ENCODE measurements at places on chromosomes 2 and 18.

GRCh38 chr2:108219688-108220087 is 20.1 kb upstream of the SULT1C3 start:
- no peak for DNase-seq

DNA sequence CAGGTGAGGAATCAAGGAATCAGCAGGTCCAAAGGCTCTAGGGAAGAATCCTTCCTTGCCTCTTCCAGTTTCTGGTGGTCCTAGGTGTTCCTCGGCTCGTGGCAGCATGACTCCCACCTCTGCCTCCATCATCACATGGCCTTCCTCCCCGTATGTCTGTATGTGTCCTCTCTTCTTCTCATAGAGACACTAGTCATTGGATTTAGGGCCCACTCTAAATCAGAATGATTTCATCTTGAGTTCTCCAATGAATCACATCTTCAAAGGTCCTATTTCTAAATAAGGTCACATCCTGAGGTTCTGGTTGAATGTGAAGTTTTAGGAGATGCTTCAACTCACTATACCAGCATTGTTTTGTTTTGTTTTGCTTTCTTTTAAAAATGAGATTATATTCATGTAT is 11.1 kb upstream of the AGFG1 start:
- DNase-seq = no peak

DNA sequence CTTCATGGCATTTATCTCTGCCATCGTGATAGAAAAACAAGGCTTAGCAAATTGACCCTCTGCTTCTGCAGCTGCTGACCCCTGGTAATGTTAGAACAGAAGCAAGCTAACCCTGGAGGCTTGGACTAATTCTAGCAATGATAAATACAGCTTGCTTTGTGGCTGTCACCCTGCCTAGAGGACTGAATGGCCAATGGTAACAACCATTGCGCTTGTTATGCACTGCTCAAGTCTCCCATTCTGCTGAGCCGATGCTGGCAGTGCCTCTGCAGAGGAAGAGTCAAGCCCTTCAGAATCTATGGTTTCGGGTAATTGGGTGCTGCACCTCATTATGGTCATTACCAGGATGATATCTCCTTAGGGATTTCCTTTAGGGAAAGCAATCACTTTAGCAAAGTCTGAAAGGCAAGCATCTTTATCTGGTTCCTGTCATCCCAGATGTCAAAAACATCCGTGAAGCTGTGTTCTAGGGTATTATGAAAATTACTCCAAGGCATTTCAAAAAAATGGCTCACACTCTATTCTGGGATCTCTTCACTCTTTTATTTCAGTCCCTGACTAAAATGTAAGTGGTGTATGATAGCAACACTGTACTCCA is 186.8 kb upstream of the DLGAP1 start:
- no peak for DNase-seq

- no peak for DNase-seq
Observed at GRCh38 chr2:38704664-38705063, 38.8 kb downstream of the GALM start.

DNA sequence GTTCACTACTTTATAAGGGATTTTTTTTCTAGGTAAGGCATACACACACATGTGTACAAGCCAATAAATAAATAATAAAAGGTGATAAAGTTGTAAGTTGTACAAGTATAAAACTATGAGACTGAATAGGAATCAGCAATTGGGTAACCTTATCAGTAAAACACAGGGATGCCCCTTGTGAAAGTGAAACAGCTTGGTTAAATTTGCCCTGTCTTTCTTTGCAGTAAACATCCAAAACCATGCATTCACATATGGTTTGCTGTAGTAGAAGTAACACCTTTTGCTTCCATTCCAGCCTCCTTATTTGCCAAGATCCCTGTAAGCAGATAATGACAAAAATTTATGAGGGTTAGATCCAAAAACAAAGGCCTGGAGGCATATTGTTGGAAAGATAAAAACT is 44.3 kb upstream of the NEUROD1 start:
- no peak for DNase-seq

- no peak for DNase-seq
Observed at GRCh38 chr2:74530239-74531187, 780 bp downstream of the HTRA2 start.

- DNase-seq = no peak
Observed at GRCh38 chr2:44934038-44934982, 7.2 kb upstream of the SIX3 start.

DNA sequence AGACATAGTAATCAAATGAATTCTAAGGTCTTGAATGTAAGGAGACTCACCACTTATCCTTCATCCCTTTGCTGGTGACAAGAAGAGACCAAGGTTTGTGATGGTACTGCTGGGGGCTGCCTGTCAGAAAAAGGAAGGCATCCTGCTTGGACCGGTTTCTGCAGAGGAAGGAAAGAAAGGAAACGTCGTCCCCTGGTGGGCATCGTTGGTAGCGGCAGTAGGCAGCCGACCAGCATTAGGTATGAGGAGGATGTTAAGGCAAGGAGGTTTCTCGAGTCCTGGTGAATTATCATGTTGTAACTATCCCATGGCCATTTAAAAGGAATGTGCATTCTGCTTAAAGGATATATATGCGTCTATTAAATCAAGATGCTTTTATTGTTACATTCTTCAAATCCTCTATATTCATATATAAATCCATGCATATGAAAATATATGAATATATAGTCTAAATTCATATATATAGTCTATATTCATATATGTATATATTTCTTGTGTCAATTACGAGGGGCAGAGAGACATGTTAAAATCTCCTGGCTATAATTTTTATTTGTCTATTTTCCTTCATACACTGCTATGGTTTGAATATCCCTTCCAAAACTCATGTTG is 94.4 kb upstream of the TGFA start:
- DNase-seq = peak; percentile 55

DNA sequence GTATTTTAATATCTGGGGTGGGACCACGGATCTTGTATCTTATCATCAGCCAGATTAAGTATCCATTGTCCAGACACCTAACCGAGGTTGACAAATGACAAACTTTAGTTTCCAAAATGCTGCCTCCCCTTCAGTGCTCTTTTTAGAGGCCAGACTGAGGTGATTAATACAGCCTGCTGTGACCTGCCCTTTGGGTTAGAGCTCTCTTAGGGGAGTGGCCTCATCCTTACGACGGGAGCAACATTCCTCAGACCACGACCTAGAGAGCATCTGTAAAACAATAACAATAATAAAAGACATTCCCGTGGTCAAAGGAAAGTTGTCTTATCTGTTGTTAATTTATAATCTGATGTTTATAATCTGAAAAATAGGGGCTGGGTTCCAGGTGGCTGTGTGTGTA is 405.3 kb downstream of the LPIN1 start:
- no peak for DNase-seq

DNA sequence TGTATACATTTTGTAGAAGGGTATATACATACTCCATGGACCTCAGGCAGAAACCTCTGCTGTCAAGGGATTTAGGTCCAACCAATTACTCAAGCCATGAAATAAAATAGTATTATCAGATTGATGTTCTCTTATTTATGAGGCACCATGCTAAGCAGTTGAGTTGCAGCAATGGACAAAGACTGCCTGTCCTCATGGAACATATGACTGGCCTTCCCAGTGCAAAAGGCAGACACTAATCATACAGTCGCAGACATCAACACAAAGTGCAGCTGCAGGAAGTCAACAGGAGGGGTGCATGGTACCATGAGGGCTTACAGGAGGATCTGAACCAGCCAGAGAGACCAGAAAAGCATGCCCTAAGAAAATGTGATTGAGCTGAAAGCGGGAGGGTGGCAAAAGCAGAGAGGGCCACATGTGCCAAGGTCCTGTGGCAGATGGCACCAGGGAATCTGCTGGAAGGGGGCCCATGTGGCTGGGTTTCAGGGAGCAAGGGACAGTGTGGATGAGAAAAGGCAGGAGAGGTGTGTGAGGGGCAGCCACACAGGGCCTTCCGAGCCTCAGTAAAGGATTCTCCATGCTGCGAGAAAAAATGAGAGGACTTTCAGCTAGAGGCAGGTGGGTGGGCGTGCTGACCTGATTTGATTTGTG is 61.4 kb upstream of the RNF152 start:
- no peak for DNase-seq

DNA sequence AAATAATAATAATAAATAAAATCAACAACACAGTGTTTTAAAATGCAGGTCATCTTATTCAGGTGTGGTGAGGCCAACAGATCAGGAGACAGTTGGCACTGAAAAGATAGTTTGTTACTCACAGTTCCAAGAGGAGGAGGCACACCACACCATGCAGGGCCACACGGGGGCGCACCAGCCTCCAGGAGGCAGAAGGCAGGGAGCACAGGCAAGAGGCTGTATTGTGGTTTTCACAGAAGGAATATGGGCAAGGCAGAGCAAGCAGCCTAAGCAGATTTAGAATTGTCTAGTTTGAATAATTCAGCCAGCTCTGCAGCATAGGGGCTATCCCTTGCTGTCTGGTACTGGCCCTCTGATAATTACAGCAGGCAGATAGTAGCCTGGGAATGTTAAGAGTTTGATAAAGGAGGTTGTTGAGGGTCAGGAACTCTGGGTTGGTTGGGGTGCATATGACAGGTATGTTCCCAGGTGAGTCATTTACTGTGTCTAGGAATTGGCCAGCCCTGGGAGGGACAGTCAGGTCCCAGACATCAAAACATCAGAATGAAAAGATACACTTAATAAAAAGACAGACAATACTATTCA is 31.3 kb downstream of the KIAA2012 start:
- DNase-seq = peak; percentile 40

DNA sequence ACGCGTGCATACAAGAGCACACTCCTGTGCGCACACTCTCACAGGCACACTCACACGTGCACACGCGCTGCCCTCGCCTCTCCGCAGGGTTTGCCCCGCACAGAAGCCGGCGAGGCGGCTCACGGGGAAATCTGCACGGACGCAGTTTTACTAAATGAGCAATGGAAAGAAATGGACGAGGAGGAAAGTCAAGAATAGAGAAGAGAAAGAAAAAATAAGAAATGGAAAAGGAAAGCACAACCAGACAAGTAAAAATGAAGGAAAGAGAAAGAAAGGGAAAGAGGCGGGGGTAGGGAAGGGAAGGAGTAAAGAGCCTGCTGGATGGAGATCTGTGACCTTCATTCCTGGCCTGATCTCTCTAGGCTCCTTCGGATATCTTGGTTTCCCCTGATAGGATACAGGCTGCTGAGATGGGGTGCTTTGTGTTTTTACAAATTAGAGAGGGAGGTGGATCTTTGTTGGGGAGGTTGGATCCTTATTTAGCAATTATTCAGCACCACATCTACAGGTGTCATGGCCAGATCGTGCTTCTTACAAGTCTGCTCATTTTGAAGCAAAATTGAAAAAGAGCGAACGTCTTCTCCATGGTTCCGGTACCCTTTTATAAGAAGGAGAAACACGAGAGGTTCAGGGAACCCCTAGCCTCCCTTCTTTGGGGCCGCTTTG is 693 bp upstream of the LRP2 start:
- DNase-seq = no peak

DNA sequence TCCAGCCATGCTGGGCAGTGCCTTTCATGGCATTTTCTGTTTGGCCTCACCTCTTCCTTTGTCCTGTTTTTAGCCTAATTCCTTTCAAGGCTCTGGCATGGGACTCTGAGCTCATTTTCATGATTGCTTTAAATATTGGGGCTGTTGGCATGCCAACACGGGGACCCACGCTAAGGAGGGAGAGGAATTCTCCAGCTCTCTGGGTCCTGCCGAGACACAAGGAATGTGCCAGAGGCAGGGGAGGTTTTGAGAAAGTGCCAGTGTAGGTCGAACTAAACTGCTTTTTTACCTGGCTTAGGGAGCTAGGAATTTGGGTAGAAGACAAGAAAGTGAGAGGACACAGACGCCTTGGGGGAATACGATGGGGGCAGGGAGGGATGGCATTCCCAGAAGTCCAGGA is 42.3 kb downstream of the RPL37A start:
- DNase-seq = no peak

- DNase-seq = no peak
Observed at GRCh38 chr2:203673933-203674332, 32.5 kb upstream of the CD28 start.

GRCh38 chr2:127551221-127551930 is 15.9 kb downstream of the MYO7B start:
- DNase-seq = no peak

- DNase-seq = peak; percentile 75
Observed at GRCh38 chr18:77067291-77068061, 65.1 kb downstream of the MBP start.

DNA sequence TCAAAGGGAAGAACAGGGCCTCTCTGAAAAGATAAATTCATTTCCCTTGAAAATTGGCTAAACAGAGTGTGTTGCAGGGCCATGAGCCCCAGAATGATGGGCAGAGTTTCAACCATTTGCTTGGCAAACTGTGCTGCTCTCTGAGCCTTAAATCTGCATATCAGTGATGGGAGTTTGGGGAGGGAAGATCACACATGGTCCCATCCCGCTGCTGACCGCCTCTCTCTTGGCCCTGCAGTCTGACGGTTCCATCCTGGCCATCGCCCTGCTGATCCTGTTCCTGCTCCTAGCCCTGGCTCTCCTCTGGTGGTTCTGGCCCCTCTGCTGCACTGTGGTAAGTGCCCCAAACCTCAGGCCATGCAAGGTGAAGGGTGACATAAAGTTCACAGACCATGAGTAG is 139.0 kb downstream of the ANTXR1 start:
- DNase-seq = no peak

DNA sequence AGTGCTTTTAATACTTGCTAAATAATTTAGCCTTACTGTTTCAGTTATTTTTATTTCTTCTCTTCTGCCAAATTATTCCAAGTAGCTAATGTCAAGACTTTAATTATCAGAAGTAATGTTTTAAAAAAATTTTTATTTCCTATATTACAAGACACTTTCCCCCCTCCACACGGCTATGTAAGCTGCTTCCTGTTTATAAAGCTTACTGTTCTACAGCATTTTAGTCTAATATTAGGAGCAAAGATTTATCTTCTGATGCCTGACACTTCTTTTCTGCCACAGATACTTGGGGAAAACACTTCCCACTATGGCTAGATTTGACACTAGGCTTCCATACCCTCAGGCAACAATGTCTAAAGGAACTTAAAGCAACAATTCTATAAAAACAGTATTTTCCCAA is 62.3 kb downstream of the ROCK1 start:
- DNase-seq = no peak

DNA sequence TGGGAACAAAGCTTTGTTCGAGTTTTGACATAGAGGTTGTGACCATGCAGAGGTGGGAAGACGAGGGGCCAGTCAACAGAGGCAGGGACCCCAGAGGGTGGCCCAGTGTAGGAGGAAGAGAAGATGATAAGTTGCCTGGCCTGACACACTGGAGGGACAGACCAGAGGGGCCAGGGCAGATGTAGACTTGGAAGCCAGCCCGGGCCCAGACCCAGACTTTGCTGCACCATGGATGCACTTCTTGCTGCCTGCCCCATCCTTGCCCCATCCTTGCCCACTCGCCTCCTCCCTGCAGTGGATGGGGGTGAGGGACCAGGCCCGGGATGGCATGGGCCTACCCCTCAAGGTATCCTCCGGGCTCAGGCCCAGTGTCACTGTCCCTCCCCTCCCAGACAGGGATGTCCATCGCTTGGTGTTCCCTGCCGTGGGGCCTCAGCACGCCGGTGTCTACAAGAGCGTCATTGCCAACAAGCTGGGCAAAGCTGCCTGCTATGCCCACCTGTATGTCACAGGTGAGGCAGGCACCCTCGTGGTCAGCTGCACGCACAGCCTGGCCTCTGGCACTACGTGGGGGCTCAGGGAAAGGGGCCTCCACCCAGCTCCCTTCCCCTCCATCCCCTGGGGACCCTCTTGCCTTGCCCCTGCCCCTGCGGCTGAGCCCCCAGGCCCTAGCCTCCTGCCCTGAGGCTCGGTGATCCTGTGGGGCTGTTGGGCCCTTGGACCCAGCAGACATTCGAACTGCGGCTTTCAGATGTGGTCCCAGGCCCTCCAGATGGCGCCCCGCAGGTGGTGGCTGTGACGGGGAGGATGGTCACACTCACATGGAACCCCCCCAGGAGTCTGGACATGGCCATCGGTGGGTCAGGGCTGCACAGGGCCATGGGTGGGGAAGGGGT is 27.0 kb upstream of the GMPPA start:
- DNase-seq = no peak

All from HCT116 (cell line).